ENCODE measurements at places on chromosomes 7 and 10.
A peak's percentile ranks its signal among the peaks of the same experiment; 100 is the strongest.

DNA sequence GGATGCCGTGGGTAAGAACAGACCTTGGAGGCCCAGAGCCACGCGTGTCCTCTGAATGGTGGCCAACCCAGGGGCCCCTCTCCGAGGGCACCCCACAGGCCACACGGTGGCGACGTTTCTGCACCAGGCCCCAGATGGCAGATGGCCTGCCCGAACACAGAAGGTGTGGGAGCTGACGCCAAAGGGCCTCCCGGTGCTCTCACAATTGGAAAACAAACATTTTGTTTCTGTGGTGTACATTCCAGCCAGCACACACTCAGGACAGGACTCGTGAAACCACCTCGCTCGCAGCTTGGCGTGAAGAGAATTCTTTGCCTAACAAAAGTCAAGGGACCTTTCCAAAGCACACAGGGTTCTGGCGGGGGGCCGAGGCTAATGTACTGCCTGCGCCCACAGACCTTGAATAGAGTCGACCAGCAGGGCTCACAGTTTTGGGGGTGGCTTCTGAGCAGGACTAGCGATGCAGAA is 112.1 kb downstream of the FAM53B start:
- DNase-seq = peak; percentile 57

DNA sequence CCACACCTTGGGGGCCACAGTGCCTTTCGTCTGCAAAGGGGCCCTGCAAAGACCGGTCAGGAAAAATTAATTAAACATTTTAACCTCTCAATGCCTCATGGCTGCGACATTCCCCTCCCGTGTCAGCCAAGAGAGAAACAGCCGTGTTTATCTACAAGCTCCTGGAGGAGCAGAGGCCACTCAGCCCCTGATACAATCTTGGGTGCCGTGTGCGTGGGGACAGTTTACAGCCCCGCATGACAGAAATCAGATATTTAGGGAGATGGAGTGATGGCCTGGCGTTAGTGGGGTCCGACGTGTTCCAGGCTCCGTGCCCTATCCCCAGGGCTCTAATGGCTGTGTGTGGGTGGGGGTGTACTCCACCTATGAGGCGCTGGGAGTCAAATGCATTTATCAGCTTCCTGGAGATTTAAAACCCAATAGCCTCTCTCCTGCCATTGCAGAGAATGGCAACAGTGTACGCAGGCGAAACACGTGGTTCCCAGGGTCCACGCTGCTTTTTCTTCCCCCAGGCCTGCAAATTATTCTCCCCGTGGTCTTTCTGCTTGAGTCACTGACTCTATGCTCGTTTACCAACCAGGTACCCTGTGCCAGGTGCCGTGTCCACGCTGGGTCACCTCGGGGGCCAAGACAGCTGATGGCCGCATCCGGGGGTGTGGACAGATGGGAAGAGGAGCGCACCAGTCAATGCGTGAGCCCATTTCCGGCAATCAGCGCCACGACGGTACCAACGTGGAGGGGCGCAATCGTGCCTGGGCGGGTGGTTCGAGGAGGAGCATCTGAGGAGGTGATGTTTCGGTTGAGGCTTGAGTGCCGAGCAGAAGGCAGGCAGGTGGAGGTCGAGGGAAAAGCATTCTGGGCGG is 26.6 kb upstream of the PSMG3 start:
- DNase-seq = no peak

- no peak for DNase-seq
These were observed 70.9 kb downstream of the CARD11 start for GRCh38 chr7:2972835-2973161.

GRCh38 chr10:53064614-53065013 is 292.0 kb upstream of the MBL2 start:
- DNase-seq = no peak

DNA sequence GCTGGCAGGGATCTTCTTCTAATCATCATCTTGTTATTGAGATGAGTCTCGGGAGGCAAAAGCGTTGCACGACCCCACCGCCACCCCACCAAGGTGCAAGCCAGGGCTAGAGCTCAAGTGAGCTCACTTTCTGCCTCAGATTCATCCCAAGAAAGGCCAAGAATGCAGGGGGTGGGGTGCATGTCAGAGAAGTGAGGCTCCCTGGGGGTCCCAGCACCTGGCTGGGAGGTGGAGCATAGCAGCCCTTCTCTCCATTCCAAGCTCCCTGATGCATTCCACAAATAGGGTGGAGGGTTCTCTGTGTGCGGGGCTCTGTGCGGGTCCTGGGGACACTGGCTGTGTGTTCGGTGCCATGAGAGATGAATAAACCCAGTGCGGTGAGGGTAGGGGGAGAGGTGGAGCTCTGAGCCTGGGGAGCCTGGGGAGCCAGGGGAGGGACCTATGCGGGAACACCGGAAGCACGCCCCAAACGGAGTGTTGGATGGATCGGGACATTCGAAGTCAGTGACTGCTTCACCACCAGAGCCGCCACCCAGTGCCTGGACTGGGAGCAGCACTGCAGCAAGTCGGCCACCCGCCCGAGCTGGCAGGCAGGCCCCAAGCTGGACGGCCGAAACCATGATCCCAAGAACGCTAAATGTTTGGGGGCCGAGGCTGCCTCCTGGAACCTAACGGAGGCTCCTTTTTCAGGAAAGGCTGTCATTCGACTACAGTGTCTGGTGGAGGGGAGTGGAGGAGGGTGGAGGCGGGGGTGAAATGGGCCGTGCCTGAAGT is 17.9 kb upstream of the HMX3 start:
- no peak for DNase-seq

- DNase-seq = no peak
These were observed 302.7 kb downstream of the GLRX3 start for GRCh38 chr10:130438861-130439260.

GRCh38 chr10:63628526-63629362 is 107.5 kb downstream of the REEP3 start:
- DNase-seq = peak; percentile 80

- DNase-seq = no peak
These were observed 327.1 kb downstream of the GLRX3 start for GRCh38 chr10:130463104-130463875.

Measured in NCI-H510A (cell line).